ENCODE measurements at places on chromosomes 2 and 18.

- DNase-seq: no peak
Measured at GRCh38 chr2:126910637-126911036, 11.9 kb downstream of the TEX51 start.

DNA sequence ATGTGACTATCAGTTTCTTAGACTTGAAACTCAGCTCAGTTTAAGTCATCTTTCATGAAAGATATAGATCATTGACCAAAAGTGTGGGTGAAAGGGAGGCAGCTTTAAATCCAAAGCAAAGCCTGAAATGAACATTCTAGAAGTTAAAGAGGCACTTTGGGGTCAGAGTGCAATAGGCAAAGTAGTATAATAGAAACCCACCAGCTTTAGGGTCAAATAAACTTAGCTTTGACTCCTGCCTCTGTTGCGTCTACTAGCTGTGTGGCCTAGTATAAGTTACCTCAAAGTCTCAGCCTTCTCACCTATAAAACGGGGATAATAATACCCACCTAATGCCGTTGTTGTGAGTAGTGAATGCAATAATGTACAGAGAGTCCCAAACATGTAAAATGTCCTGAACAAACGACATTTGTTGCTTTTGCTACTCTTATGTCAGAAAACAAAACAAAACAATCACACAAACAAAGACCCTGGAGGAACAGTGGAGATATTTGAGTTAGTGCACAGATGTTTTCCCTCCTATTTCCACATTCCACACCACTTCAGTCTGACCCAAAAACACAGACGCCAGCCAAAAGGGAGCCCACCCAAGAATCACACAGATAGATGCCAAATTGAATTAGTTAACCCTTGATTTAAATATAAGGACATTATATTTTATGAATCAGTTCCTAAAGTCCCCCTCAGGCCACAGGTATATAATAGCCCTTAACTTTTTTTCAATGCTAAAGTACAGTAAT, 657.0 kb downstream of the ARHGAP15 start:
- no peak for DNase-seq

GRCh38 chr18:61893309-61893970, 633 bp upstream of the RNF152 start:
- DNase-seq: no peak

DNA sequence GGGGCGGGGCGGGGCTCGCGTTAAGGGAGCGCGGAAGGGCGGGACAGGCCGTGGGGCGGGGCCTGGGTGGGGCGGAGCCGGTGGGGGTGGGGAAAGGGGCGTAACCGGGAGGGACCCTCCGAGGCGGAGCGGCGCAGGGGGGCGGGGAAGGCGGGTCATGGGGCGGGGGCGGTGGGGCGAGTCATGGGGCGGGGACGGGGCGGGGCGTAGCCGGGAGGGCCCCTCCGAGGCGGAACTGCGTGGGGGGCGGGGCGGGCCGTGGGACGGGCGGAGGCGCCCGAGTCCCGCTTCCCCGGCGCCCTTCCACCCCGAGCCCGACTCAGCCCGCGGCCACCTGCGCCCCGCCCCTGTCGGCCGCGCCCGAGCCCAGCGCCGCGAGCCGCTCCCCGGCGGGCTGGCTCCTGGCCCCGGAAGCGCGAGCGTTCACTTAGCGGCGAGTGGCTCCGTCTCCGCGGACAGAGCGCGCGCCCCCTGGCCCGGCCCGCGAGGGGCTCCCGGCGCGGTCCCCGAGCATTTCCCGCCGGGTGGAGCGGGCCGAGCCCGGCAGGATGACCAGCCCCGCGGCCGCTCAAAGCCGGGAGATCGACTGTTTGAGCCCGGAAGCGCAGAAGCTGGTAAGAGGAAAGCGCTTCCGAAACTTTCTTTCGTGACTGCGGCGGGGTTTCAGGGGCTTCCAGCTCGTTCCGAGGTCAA, 64.7 kb downstream of the LRRFIP1 start:
- DNase-seq: peak; percentile 62

GRCh38 chr2:116733699-116734098, 1080.8 kb upstream of the DDX18 start:
- no peak for DNase-seq

DNA sequence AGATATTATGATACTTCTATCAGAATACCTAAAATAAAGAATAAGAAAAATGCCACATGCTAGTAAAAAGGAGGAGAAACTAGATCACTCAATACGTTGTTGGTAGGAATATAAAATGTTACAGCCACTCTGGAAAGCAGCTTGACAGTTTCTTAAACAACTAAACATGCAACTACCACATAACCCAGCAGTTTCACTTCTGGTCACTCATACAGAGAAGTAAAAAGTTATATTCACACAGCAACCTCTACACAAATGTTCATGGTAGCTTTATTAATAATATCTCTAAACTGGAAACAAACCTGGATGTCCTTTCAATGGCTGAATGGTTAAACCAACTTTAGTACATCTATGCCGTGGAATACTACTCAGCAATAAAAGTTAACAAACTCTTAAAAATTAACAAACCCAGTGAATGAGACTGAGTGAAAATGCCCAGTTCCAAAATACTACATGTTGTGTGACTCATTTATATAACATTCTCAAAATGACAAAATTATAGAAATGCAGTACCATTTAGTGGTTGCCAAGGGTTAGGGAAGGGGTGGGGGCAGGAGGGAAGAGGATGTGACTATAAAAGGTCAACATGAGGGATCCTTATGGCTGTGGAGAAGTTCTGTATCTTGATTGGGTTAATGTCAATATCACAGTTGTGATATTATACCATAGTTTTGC, 124.1 kb downstream of the MMADHC start:
- DNase-seq: no peak

GRCh38 chr18:79532313-79533007, 136.7 kb downstream of the NFATC1 start:
- no peak for DNase-seq

- no peak for DNase-seq
Measured at GRCh38 chr2:10591207-10591606, 98.6 kb downstream of the NOL10 start.

- no peak for DNase-seq
Measured at GRCh38 chr2:119809339-119810048, 49.8 kb downstream of the PTPN4 start.

DNA sequence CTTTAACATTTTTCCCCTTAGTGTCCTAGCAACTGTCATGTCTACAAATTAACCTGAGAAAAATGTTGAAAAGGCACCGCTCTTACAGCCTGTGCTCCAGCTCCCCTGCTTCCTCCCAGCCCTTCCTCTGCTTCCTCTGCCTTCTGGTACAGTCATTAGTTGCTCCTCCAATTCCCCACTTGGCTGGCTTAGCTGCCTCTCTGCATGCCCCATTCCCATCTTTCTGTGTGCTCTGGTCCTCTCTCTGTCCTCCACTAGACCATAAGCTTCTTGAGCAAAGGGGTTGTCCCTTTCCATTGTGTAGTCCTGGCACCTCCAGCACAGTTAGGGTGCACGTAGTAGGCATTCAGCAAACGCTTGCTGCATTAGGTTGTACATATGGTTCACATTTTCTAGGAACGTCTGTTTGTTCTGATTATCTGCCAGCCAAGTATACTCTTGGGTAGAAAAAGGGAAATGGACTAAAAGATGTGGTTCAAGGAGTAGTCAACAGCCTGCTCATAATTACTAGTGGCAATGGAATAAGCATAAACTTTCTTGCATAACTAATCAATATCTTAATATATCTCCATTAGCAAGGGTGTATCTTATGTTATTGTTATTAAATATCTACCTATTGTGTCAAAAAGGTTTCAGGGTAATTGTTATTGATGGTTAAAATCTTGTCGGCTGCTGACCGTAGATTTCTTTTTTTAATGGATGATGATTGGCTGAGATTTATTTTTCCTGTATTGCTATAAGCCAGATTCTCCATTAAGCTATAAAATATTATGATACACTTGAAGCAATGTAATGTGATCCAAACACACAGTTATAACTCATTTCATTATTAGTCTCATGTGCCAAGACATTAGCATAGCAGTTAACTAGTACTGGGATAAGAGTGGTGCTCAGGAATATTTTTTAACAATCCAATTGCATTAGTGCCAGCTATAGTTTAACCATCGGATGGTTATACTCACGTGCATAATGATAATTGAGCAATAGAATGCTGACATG, 340.1 kb downstream of the SLC4A3 start:
- no peak for DNase-seq

DNA sequence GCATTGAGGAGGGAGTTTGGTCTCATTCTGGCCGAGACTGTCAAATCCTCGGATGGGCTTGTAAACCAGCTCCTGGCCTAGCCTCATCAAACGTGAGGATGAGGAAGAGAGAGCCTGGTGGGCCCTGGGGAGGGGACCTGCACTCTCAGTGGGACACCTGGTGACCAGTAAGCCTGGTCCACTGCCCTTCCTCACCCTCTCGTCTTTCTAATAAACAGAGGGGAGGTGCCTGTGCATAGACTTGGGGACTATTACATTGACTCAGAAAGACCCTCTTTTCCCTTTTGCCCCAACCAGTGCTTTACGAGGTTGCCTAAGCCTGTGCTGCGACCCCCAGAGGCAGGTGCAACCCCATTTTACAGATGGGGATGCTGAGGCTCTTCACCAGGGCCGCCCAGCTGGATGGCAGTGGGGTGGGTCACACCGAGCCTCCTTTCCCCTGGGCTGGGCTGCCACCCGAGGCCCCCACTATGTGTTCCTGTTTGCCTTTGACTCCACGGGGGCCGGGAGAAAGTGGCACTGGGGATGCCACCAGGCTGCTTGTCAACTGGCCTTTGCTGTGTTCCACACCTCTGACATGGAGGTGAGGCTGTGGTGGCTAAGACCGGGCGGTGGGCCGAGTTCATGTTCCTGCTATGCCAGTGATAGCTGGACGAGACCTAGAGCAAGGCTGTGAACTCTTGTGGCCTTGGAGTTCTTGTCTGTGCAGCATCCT, 85.9 kb downstream of the GLI2 start:
- no peak for DNase-seq
